ENCODE measurements at places on chromosomes 11 and 22. TPM values are rescaled to one million over a fixed set of nuclear protein-coding genes. Genes with fewer than 3 reads are reported as not detected.

The TANGO2 gene
- 36.4 TPM for total RNA-seq

The PPP6R3 gene
- total RNA-seq = 154 TPM

The CABP7 gene
- not detected for total RNA-seq

The OR56A3 gene
- total RNA-seq = not detected

The GNB1L gene
- 14.6 TPM for total RNA-seq

The OSM gene
- not detected for total RNA-seq

The LMO2 gene
- total RNA-seq = 30.9 TPM

The PTPN5 gene
- total RNA-seq = not detected

The ENTHD1 gene
- total RNA-seq = not detected

The CNTF gene
- 1.6 TPM for total RNA-seq

The RAPSN gene
- total RNA-seq = 0.14 TPM

The SCN4B gene
- total RNA-seq = 0.21 TPM

The PNPLA5 gene
- not detected for total RNA-seq

The INS gene
- not detected for total RNA-seq

The TMEM126B gene
- total RNA-seq = 53.0 TPM

The KCNJ4 gene
- total RNA-seq = not detected

The ADORA2A gene
- total RNA-seq = 113 TPM

The OR5B21 gene
- not detected for total RNA-seq

The PATE2 gene
- 0.07 TPM for total RNA-seq

The ASCL3 gene
- not detected for total RNA-seq

The PRG3 gene
- not detected for total RNA-seq

The OR5AS1 gene
- total RNA-seq = not detected

The TRAPPC4 gene
- 119 TPM for total RNA-seq

The SNX15 gene
- 8.2 TPM for total RNA-seq

The LDHAL6A gene
- total RNA-seq = not detected

The PRAME gene
- total RNA-seq = not detected

The SOX6 gene
- total RNA-seq = under 0.01 TPM

The FAM181B gene
- 0.04 TPM for total RNA-seq

The PLAAT2 gene
- not detected for total RNA-seq

The KIRREL3 gene
- not detected for total RNA-seq

The PAMR1 gene
- total RNA-seq = not detected

The TMEM191C gene
- total RNA-seq = 0.56 TPM

The KRTAP5-9 gene
- total RNA-seq = not detected

The MOGAT2 gene
- not detected for total RNA-seq

The CD81 gene
- total RNA-seq = 197 TPM

The YPEL4 gene
- total RNA-seq = 0.20 TPM

The KDELR3 gene
- 29.3 TPM for total RNA-seq

The OR2AG2 gene
- total RNA-seq = 0.07 TPM

The ZP1 gene
- total RNA-seq = not detected

The FOLH1 gene
- not detected for total RNA-seq

The ANO1 gene
- 0.33 TPM for total RNA-seq

The NARS2 gene
- total RNA-seq = 21.4 TPM

The GVQW3 gene
- 0.79 TPM for total RNA-seq

The LRRC74B gene
- not detected for total RNA-seq

The CBLIF gene
- not detected for total RNA-seq

The C11orf97 gene
- total RNA-seq = not detected

The CYTH4 gene
- total RNA-seq = 0.11 TPM

The GSTT2B gene
- total RNA-seq = 4.8 TPM

The ELFN2 gene
- total RNA-seq = 0.04 TPM

The KRTAP5-1 gene
- not detected for total RNA-seq

The MIOX gene
- not detected for total RNA-seq

The ELMOD1 gene
- total RNA-seq = 0.53 TPM

The KIAA0930 gene
- total RNA-seq = 43.4 TPM

The GLYATL2 gene
- total RNA-seq = not detected

The HEPN1 gene
- total RNA-seq = 0.11 TPM

The CLDN5 gene
- 360 TPM for total RNA-seq

The MLC1 gene
- total RNA-seq = not detected

The OR51E1 gene
- not detected for total RNA-seq

Data from pulmonary artery endothelial cell (primary cell).